ENCODE measurements at places on chromosomes 5 and 9.

- peak; percentile 6 for DNase-seq
These were observed 733.9 kb downstream of the PRELID2 start for GRCh38 chr5:145101246-145101645.

DNA sequence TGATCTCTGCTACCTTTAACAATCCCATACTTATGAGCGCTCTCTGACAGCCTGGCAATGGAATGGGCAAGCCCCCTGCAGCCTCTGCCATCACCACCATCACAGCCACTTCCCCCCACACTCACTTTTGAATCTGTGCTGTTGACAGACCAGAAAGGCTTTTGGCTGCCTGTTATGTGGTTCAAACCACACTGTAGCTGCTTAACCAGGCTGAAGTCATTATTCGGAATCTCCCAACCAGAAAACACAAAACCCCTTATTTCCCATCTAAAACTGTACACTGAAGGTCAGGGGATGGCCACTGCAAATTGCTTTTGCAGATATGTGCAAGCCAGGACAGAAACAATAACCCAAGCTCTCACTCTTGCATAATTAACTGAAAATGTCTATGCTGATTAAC is 35.8 kb downstream of the PTCH1 start:
- DNase-seq = peak; percentile 43

GRCh38 chr5:83256091-83256780 is 178.9 kb downstream of the XRCC4 start:
- DNase-seq = no peak

- DNase-seq = no peak
These were observed 2.8 kb upstream of the GPR150 start for GRCh38 chr5:95617057-95617456.

DNA sequence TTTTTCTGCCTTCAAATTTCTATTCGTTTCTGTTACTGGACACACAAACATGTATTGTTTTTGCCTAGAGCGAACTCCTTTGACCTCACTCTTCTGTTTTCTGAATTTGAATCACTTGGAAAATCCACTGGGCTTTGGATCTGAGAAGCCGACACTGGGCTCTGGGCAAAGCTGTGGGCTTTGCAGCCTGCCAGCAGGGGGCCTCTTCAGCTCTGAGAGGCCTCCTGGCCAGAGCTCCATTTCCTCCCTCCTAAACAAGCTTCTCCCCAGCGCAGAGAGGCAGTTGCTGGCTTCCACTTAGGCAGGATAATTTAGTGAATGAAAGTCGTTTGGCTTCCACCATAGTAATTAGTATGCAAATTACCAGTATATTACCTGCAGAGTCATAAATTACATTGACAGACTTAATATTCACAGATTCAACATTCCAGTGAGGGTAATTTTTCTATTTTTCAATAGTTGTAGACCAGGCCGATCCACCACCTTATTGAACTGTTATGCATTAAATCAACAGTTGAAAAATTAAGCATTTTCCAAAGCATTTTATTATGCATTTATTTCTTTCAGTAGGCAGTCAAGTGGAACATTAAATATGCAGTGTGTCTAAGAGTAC is 104.0 kb upstream of the ZNF366 start:
- DNase-seq = peak; percentile 87

DNA sequence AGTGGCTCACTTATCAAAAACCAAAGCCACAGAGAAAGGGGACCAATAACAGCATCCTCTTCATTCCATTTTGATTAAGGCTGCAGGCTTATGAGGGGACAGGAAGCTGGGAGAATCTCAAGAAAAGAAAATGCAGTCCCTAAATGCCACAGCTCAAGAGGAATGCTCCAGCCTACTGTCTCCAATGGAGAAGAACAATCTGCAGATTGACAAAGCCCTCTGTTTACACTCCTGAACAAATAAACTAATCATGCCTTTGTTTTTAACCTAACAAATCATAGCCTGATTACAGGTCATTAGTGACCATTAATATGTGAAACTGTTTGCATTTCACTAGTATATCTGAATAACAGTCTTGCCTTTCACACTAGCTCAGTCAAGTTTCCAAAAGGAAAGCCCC is 26.5 kb downstream of the PPP2R2B start:
- no peak for DNase-seq

DNA sequence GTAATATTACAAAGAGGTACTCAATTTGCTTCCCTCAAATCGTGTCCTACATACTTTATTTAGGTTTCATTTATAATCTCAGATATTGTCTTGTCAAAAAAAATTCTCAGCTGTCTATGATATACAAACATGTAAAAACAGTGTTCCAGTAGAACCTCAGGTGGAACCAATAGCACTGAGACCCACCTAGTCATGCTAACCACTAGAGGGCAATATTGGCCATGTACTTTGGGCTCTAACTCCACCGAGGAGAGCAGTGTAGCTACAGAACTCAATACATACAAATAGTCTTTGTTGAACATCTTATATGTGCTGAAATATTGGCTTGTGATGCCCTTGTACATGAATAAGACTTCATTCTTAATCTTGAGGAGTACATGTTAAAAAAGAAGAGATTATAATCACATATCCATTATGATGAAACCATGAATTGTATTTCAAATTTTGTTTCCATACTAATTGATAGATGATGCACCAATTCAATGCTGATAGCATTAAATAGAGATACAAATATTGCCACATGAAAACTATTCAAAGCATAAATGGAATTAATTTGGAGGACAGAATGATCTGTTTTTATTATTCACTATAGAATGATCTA is 71.2 kb upstream of the CNTLN start:
- peak; percentile 77 for DNase-seq

DNA sequence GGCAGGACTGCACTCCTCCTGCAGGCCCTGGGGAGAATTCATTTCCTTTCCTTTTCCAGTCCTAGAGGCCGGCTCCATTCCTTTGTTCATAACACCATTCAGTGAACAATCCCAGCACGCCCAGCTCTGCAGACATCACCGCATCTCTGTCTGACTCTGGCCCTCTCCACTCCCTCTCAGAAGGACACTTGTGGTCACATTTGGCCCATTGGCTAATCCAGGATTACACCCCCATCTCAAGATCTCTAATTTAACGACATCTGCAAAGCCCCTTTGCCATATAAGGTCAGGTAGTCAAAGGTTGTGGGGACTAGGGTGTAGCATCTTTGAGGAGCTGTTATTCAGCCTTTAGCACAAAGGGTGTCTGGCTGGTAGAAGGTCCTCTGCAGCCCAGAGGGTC is 185.0 kb upstream of the DAP start:
- DNase-seq = no peak

DNA sequence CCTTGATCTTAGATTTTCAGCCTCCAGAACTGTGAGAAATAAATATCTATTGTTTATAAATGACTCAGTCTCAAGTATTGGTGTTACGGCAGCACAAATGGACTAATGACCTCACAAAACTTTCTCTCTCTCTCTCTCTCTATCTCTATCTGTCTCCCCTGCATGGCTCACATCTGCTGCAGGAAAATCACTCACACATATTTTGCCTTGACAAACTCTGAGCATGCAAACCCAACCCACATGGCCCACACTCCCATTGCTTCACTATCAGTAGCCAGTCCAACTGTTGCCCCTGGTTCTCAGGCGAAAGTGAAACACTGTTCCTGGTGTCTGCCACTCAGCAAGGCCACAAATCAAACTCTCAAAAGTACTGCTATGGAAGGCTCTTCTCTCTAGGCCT is 66.4 kb upstream of the PIK3R1 start:
- no peak for DNase-seq

DNA sequence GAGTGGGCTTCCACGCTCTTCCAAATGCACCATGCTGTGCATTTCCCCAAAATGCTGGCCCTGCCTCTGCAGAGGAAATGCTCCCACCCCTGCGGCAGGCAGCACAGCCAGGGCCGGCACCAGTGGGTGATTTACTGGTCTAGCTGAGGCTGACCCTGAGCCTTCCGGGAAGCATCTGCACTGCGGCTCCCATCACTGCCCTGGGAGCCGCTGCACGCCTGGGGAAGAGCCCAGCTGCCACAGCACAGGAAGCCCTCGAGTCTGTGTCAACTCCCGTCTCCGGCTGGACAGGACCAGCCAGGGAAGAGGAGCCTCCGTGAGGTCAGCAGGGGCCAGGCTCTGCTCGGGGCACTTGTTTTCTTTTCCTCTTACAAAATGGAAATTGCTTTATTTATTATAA is 25.1 kb upstream of the EEIG1 start:
- DNase-seq = peak; percentile 76

- no peak for DNase-seq
These were observed 20.6 kb downstream of the ELL2 start for GRCh38 chr5:95940758-95941682.

DNA sequence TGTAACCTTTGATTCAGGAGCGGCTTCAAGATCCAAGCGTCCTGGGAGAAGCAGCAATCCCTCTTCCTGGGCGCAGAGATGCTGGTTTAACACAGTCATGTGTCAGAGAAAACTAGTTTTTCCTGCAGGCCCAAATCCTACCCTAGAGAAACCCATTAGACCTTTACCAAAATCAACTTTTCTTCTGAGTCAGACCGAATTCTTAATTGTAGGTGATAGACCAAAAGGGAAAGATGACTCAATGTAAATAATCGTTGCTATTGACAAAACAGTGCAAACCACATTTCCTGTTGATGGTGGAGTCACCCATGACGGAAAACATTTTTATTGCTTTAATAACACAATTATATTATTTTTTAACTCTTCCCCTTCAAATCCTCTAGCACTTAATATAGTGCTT is 40.1 kb downstream of the SLC1A1 start:
- no peak for DNase-seq

All from SJCRH30 (cell line).